ENCODE measurements at places on chromosomes 4 and X.

GRCh38 chrX:131861088-131861787 is 161.9 kb upstream of the STK26 start:
- DNase-seq: no peak

- peak; percentile 71 for DNase-seq
Measured at GRCh38 chr4:47519239-47519883, 34.3 kb downstream of the ATP10D start.

DNA sequence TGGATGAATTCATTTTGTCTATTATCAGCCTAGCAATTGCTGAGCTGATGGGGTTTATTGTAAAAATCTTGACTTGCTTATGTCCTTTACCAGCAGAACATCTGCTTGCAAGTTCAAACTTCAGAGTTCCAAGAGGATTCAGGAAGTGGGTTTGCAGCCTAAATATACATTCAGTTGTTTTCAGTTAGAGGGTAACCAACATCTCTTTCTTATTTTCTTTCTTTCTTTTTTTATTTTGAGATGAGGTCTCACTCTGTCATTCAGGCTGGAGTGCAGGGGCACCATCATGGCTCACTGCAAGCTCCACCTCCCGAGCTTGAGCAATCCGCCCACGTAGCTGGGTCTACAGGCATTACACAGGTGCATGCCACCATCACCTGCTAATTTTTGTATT is 31.4 kb upstream of the FHL1 start:
- no peak for DNase-seq

GRCh38 chrX:135112743-135113142 is 7.6 kb downstream of the ETDB start:
- DNase-seq: no peak

DNA sequence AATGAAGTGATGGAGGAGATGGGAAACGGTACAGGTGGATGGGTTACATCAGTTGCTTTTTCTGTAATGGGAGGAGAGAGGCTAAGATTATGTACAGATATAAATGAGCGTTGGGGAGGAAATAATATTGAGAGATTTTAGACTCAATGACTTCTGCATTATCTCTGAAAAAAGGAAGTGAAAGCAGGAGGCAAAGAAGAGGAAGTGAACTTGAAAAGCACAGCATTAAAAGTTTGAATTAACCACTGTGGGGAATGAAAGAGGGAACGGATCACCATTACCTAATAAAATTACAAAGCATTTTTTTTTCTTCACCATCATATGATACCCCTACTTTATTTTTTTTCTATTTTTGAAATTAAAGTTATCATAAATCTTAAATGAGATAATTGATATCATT is 1025.5 kb downstream of the RPA4 start:
- no peak for DNase-seq

Data from astrocyte of the cerebellum (primary cell).